ENCODE measurements at places on chromosomes 7 and 10.
A peak's percentile ranks its signal among the peaks of the same experiment; 100 is the strongest.

- no peak for DNase-seq
These were observed 2.6 kb downstream of the TBRG4 start for GRCh38 chr7:45108863-45109262.

DNA sequence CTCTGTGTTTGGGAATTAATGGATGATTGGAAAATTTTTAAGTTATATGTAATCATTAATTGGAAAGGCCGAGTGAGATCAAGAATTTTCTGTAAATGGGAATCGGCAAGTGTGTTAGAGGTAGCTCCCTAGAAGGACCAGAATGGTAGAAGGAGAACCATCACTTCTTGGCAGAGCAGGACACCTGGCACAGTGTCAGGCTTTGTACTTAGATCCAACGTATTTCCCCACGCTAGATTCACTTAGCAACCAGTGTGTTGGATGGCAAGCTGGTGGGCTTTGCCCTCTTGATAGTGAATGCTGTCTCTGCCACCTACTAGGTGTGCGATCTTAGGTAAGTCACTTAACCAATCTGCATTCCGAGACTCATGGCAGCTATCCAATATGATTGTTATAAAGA is 107.8 kb upstream of the ZNF438 start:
- no peak for DNase-seq

DNA sequence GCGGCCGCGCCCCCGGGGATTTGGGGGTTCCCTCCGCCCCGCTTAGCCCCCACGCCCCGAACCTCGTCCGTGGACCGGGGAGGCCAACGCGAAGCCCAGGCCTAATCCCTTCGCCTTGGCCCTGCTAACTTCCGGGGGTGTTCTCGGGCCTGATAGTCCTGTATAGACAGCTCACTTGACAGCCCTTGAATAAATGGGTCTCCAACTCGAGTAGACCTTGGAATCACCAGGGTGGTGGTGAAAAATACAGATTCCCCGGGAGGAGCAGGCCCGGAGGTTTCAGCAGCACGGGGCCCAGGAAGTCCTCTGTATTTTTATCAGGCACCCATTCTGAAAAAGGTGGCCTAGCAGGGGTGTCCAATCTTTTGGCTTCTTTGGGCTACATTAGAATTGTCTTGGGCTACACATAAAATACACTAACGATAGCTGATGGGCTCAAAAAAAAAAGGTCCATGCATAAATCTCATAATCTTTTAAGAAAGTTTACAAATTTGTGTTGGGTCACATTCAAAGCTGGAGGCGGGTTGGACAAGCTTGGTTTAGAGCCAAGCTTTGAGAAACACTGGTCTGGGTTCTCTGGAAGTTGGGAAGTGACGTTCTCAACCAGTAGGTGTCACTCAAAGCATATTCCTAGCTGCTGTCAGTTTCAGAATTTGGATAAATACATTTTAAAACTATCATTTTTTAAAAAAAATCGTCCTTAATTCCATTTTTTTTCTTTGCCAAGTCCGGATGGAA is 221.7 kb downstream of the PHTF2 start:
- DNase-seq, result peak; percentile 67

- DNase-seq, result peak; percentile 19
These were observed 153.4 kb downstream of the SGMS1 start for GRCh38 chr10:50470345-50470744.

GRCh38 chr7:31850066-31850465 is 163.1 kb downstream of the PPP1R17 start:
- DNase-seq, result no peak

GRCh38 chr7:157784979-157785441 is 448.2 kb downstream of the DNAJB6 start:
- no peak for DNase-seq

DNA sequence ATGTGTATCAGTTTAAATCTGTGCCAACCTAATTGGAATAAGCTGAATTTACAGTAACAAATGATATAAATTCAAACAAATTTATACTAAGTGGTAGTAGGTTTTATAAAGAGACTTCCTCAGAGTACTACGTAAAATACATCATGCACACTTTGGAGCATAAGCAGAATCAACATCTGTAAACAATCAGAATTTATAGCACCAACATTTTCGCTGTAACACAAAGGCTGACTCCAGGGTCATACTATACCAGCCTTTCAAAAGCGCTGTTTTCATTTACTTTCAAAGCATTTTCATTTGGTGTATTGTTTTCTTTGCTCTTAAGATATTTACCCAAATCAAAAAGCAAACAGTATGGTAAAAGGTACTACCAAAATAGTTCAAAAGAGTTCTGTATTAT is 29.3 kb upstream of the TMEM168 start:
- no peak for DNase-seq

DNA sequence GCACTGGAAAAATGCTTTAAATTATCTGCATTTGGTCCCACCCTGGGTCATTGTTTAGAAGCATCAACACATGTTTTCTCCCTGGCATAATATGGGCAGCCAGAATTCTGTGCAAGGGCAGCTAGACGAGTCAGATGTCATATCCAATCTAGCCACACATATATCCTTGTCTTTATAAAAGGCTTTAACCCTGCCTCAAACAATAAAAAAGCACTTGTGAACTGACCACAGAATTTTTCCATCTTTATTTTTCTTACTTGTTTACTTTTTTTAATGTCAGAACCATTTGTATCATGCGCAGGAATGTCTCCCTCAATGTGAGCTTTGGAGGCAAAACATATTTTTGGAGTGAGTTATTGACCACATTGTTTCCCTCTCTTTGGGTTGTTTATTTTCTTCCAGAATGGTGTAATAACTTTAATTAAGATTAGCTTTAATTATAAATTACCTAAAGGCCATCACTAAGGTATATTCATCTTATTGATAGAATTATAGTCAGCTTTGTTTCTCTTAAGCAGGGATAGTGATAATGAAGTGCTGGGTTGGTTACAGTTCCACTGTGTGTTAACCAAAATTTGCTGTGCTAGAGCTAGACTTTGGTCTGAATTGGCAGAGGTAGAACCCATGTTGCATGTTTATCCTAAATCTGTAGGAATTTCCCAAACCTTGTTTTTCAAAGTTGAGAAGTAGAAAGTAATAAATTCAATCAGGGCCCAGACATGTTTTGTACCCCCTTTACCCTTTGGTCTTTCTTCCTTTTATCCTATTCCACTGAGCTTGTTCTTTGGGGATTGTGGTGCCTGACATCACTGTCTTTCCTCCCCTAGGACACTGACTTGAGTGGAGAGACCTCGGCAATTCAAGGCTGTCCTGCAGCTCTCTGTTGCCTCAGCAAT is 1078.4 kb downstream of the KCNMA1 start:
- no peak for DNase-seq

DNA sequence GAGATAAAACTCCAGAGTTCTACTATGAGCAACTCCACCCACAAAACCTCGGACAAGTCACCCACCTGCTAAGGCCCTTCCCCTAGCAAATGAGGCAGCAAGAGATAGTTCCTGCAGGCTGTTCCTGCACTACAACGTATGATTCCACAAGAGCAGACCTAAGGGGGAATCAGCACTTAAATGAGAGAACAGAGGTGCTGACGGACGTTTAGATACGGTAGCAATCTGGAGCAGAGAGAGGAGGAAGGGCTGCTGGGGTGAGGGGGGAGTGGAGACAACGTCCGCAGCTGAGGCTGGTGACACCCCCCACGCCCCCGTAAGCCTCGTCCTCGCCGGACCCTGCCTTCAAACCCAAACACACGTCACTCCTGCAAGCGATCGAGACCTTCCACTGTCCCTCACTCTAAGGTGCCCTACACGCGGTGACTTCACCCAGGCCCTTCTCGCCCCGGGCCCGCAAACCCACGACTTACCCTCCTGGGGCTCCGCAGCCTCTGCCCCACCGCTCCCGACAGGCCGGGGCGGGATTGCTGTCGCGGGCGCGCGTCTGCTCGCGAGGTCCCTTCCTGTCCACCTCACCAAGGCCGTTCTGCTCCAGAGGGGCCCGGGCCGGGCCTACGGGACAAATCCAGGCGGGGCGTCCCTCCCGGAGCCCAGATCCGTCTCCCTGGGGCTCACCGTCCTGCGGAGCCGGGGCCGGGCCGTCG is 635 bp downstream of the ZNF12 start:
- peak; percentile 11 for DNase-seq

GRCh38 chr7:82803411-82803810 is 359.3 kb downstream of the PCLO start:
- DNase-seq, result no peak

- DNase-seq, result peak; percentile 7
These were observed 32.0 kb downstream of the CUL2 start for GRCh38 chr10:35058134-35058533.

- DNase-seq, result no peak
These were observed 276.5 kb upstream of the LRGUK start for GRCh38 chr7:133850497-133851280.

GRCh38 chr10:12540341-12540781 is 191.0 kb downstream of the CAMK1D start:
- no peak for DNase-seq

DNA sequence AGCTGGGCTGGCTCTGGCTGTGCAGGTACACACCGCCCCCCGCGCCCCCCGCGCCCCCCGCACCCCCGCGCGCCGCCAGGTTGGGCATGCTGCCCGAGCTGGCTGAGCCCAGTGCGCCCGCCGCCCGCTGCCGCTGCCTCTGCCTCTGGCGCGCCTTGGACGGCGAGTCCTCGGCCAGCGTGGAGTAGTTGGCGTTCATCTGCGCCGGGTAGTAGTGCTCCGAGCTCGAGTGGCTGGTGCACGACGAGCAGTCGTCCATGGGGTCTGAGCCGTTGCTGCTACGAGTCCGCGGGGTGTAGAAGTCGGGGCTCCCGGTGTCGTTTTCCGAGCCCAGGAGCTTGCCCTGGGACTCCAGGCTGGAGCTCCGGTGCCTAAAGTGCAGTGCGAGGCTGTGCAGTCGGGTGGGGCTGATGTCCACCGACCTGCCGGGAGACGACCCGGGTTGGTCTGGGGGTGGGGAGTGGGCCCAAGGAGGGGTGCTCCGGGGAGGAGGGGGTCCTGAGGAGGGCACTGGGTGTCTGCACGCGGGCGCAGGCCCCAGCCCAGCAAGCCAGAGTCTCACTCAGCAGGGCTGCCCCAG is 70.4 kb downstream of the PRPF18 start:
- DNase-seq, result no peak

- peak; percentile 89 for DNase-seq
These were observed at the start of gene UNC5B for GRCh38 chr10:71212318-71213126. TSS of gene UNC5B (plus strand) at chr10:71212570. CDS start at chr10:71212986, 416 bp downstream.

DNA sequence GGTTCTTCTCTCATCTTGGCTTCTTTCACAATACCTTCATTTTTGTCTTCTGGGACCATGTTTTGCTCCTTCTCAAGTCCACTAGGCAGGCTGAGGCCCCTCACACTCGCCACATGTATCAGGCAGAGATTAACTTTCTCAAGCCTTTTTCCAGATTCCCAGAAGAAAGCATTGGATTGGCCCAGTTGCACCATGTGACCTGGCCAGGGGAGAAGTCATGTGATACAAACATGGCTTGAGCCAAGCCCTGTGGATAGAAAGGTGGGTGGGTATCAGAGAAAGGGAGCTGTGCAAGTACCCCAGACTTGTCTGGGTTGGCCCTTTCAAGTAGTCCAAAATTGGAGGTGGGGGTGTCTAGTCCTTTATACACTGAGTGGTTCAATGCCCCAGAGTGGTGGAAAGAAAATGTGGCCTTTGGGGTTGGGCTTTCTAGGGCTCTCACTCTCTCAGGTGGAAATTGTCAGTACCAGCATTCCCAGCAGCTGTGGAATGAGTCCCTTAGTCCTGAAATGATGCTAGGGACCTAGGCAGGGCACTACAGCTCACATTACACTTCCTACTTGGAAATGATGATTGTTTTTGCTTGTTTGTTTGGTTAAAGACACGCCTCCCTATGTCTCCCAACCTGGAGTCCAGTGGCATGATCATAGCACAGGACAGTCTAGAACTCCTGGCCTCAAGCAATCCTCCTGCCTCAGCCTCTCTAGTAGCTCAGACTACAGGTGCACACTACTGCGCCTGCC is 36.9 kb upstream of the C10orf67 start:
- DNase-seq, result no peak

GRCh38 chr7:129824291-129825208 is 128.2 kb downstream of the UBE2H start:
- DNase-seq, result peak; percentile 89

DNA sequence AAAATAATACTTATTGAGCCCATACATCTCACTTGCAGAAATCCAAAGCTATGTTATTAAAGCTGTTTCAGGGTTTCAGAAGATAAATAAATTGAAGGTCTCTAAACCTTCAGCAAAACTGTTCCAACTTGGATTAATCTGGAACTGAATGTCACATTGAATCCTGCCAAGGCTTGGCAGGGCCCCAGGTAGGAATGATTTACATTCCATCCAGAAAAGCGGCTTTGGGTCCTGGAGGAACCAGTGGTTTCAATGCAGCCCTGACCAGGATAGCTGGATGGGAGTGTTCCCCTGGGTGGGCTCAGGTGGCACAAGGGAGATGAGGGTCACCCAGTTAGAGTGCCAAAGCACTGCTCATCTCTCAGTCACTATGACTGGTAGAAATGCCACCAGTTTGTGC is 37.0 kb upstream of the TMEM72 start:
- DNase-seq, result no peak

DNA sequence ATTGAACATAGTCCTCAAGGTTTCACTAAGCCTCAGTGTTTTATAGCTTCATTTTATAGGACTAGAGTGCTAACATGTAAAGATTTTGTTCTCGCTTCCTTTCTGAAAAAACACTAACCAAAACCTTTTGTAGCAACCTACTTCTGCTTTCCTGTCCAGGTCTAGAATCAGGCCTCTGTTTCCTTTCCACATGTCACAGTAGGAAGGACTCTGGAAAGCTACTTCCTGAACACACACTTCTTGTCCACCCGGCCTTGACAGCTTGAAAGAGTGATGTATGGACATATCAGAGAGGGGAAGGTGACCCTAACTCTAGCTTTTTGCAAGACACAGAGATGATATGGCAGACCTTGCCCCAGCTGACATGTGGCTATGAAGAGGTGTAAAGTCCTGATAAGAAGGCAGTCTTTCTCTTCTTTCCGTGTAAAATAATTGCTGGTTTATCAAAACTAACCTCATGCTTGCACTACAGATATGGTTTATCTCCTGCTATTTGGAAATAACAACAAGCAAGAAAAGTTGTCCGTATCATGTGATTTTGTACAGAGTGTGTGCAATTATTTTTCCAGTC is 175.4 kb downstream of the SKAP2 start:
- no peak for DNase-seq

- no peak for DNase-seq
These were observed 106.6 kb upstream of the RNF32 start for GRCh38 chr7:156533964-156534363.

- no peak for DNase-seq
These were observed 428.5 kb upstream of the MGMT start for GRCh38 chr10:129038522-129038921.

DNA sequence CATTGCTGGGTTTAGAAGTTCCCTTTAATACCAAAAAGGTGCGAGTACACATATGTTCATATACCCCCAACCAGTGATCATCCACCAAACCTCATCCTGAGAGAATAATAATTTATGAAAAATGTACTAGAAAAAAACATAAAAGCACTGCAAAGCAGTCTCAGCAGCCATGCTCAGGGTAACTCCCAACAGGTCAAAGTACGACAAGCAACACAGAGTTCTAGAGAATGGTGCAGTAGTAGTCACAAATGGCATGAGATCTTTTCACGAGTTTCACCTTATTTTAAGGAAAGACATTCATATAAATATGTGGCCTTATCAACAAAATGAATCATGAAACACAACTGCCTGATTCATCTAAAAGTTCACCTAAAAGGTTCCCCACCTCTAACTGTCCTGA is 338.5 kb downstream of the PARD3 start:
- no peak for DNase-seq

GRCh38 chr7:51591223-51591622 is 274.6 kb upstream of the COBL start:
- peak; percentile 55 for DNase-seq
